T-helper 2 cell (primary cell): ENCODE measurements at places on chromosomes 4 and X.
A peak's percentile ranks its signal among the peaks of the same experiment; 100 is the strongest.

- no peak for DNase-seq
Observed at GRCh38 chr4:2248821-2249261, 6.9 kb upstream of the HAUS3 start.

GRCh38 chr4:174154215-174154854 lies 129.1 kb downstream of the FBXO8 start:
- no peak for DNase-seq

DNA sequence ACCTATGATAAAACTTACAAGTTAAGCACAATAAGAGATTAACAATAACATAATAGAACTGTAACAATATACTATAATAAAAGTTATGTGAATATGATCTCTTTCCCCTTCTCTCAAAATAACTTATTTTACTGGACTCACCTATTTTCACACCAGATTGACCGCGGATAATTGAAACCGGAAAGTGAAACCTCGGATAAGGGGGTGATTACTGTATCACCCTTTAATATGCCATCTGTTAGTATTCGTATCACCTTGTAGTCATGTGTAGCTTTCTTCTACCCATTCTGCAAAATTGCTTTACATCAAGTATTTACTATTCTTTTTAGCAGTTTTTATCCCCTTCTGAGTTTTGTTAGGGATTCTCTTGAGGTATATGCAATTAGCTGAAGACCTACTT lies 1.8 kb downstream of the SPCS3 start:
- DNase-seq: no peak

DNA sequence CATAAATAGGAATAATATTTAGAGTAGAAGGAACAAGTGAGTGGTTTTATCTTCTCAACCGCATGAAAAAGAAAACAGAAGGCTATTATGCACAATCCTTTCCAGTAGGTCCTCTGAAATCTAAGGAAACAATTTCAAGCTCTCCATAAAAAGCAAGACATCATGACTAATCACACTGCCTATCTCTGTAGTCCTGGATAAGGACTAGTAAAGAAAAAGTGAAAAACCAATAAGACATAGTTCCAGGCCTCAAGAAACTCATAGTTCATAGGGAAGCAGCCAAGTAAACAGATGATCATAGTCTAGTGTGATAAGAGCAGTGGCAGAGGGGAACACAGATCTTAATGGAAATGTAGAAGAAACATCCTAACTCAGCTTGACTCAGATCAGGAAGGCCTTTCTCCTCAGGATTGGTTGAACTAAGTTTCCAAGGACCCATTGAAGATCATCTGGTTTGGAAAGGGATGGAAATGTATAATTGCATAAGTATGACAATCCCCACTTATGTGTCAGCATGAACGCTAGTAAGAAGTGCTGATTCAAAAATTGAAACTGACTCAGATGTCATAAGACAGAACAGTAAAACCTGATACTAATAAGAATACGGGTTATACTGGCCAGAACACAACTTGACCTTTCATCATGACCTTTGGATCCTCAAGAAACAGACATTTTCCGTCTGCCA lies 155.3 kb downstream of the GRIA3 start:
- DNase-seq: no peak

- DNase-seq: no peak
Observed at GRCh38 chr4:165184220-165184619, 23.1 kb upstream of the KLHL2 start.

GRCh38 chr4:5051278-5052203 lies at the start of gene STK32B:
Gene STK32B, plus strand, starts transcription at chr4:5051480.
- no peak for DNase-seq

DNA sequence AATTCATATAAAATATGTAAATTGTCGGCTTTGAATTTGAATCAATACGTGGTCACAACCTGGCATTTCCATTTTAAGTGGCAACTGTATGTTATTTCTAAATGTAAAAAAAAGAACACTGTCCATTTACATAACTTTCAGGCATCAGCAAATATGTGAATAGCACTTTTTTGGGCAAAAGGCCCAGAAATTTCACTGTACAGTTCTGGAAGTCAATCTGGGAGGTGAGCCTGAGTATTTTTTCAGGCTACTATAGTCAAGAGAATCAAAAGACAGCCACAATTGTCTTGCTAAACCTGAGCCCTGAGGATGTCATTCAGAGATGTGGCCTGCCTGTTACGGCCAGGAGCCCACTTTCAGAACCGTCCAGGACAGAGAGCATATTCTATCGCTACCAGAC lies 543.9 kb upstream of the MAGEB2 start:
- DNase-seq: no peak

- DNase-seq: no peak
Observed at GRCh38 chrX:77433001-77433400, 14.2 kb upstream of the FGF16 start.

GRCh38 chrX:134202561-134202960 lies 34.4 kb upstream of the CCDC160 start:
- no peak for DNase-seq

DNA sequence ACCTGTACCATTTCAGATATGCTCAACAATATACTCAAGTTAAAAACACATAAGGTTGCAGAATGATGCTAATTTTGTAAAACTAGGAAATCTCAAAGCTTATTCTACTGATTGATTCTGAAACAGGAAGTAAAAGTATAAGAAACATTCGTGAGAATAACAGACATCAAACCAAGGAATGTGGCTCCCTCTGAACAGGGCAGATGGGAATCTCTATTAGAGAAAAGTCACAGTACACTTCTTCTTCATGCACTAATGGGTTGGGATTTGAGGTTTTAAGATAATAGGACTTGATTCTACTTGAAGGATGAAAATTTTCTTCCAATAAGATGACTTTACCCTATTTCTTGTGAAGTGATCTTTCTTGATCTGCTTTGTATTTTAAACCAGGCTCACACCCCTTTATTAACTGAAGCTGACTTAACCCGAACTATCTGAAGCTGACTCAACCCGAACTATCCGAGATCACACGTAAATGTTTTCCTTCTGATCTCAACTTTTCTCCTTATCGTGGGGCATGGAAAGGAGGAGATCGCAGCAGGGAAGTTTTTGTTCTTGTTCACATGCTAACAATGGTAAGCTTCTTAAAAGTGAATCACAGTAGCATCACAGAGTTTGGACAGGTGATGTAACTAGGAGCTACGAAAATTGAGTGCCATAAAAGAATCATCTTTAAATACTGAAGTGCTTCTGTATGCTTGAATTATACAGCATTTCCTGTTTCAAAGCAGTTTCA lies 363.1 kb upstream of the ZFP42 start:
- DNase-seq: no peak

DNA sequence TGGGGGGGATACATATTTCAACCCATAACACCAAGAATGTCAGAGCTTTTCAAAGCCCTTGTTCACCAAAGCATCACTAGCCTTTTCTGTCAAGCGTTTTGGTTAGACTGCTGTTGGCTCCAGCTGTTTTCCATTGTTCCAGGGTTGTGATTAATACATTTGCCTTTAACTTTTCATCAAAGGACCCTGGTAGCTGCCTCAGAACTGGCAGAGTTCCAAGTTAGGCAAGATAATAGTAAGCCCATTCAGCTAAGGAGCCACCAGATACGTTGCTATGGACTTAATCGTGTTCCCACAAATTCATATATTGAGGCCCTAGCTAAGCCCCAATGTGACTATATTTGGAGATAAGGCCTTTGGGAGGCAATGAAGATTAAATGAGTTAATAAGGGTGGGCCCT lies 37.1 kb downstream of the ENOPH1 start:
- DNase-seq: no peak

DNA sequence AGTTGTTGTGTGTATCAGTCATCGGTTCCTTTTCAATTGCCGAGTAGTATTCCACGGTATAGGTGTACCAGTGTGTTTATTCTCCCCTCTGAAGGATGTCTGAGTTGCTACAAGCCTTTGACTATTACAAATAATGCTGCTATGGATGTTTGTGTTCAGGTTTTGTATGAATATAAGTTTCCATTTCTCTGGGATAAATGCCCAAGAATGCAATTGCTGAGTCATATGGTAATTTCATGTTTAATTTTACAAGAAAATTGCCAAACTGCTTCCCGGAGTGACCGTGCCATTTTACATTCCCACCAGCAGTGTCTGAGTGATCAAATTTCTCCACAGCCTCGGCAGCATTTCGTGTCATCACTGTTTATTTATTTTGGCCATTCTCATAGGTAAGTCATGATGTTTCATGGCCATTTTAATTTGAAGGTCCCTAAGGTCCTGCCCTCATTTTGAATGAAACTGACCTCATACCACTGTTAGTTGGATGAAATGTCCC lies 73.9 kb downstream of the IRF2 start:
- no peak for DNase-seq

GRCh38 chr4:38536716-38537115 lies 127.3 kb upstream of the KLF3 start:
- DNase-seq: no peak

DNA sequence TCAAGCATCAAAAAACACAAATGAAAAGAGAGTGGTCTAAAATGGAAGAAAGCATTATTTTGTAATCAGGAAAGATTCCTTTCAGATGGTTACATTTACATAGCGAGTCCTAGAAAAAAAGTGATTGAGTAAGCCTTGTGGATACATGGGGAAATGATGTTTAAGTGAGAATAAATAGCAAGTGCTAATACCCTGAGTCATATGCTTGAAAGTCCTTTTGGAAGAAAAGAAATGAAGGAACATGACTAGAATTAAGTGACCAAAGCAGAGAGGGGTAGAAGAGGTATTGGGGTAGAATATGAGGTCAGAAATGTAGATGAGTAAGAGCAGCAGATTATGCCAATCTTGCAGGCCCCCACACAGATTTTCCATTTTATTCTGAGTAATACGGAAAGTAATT lies 814.8 kb upstream of the GRID2 start:
- DNase-seq: no peak

DNA sequence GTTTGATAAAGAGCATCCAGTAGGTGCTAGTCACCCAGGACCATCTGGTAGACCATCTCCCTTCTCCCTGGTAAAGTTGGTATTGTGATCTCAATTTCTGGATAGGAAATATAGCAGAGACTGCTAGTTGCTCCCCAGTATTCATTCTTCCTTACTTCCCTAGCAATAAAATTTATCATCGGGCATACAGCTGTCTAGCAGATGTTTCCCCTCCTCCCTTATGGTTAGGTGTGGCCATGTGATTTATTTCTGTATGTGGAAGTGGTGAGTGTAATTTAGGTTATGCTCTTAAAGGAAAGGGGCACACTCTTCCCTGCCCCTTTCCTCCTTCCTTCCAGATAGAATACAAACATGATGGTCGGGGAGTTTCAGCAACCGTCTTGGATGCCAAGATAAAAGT lies 12.3 kb upstream of the KCND1 start:
- DNase-seq: no peak

- no peak for DNase-seq
Observed at GRCh38 chr4:147975325-147975724, 243.4 kb downstream of the ARHGAP10 start.

GRCh38 chr4:109574931-109575804 lies 15.1 kb downstream of the MCUB start:
- peak; percentile 14 for DNase-seq

DNA sequence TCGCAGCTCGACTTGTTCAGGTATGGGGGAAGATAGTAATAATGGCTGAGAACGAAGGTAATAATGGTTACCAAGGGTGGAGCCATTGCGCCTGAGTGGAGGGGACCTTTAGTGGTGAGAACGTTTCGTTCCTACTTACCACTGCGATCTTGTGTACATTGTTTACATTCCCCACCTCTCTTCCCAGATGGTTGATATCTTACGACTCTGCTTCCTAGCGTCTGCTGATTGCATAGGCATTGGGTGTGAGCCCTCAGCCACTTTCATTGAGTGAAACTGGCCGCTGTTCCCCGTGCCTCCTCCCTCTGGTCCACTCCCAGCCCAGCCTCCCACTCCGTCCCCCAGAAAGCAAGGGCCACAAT lies 850 bp downstream of the IGBP1 start:
- DNase-seq: no peak

GRCh38 chr4:10048941-10049697 lies 27.8 kb upstream of the SLC2A9 start:
- DNase-seq: no peak

- no peak for DNase-seq
Observed at GRCh38 chr4:183621875-183622274, 37.1 kb downstream of the RWDD4 start.

DNA sequence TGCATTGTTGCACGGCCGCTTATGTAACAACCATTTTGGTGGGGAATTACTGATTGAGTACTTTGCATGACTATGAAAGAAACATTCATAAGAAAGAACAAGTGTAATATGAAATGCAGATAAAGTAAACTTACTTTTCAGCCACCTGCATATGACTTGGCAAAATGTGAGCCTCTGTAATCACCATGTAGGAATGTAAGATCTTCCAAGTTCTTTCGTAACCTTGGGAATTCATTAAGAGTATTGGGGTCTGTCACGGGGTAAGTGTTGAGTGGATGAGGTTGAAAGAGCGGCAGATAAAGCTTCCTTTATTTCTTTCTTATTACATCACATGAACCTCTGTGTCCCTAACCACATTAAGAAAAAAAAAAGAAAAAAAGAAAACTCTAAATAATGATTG lies 348.5 kb upstream of the NR3C2 start:
- no peak for DNase-seq

DNA sequence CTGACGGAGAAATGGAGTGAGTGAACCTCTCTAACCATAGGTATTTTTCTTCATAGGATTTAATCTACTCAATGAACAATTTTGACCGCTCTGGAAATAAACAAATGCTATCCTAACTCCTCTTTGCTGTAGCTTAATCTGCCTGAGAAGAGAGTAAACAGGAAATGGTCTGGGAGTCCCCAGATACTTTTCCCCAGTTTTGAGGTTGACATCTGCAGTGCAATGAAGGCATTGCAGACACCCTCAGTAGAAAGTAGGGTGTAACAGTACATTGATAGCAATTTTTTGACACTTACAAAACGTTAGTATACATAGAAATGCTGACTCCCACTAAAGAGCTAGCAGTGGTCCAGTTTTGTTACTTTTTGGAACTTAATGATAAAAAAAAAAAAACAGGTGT lies 495.9 kb upstream of the FAM241A start:
- DNase-seq: no peak

DNA sequence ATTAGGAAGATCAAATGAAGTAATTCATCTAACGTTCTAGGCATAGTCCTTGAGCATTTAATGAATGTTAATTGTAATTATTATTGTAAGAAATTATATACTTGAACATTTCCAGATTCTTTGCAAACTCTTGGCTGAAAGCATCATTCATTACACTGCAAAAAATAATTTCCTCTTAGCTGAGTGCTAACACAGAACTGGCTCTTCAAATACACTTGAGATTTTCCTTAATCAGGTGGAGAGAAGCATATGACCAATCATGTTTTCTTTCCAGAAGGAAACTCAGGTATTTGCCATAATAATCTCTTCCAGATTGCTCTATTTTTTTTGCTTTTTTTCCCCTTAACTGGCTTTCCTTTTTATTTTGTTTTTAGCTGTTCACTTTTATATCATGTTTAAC lies 42.5 kb downstream of the SLC39A8 start:
- no peak for DNase-seq
